ENCODE measurements at places on chromosomes 2 and 18.

DNA sequence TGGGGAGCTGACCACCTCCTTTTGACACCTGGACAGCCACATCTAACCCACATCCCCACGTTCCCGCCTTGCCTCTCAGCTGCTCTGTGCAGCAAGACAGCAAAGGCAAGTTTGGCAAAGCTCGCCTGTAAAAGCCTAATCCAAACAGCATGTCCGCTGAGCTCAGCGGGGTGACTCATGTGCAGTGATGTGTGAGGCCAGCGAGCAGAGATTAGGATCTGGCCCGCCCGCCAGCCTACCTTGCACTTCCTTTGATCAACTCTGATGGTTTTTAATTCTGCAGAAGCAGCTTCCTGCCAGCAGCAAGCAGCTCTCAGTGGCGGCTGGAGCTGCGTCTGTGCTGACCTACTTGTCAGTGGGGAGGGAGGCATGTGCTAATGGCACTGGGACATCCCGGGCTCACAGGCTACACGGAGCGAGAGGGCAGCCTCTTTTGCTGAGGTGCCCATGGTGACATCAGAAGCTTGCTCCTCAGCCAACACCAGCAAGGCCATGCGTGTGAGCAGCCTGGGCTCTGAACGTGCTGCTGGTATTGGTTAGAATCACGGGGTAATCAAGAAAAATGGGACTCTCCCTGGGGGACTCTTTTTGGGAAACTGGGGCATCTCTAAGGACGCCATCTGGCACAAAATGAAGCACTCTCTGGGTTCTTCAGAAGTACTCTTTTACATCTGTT is 36.0 kb upstream of the EML4 start:
- peak; percentile 78 for DNase-seq

DNA sequence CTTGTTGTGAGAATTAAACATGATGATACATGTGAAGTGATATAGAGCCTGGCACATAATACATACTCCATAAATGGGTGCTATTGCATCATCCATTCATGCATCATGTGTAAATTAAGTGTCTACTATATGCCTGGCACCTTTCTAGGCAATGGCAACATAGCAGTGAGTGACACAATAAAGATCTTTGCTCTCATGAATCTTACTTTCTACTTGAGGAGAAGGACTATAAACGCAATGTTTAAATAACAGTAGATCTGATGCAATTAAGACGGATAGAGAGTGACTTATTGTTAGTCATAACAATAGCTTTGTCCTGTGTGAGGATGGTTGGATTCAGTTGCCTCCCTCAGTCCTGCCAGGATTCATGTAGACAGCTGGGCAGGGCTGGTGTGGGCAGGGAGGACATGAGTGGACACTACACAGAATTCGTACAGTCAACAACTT is 88.4 kb upstream of the NPAS2 start:
- DNase-seq = no peak

GRCh38 chr2:152280780-152281179 is 54.2 kb upstream of the FMNL2 start:
- no peak for DNase-seq

GRCh38 chr2:191540681-191541080 is 137.3 kb upstream of the NABP1 start:
- no peak for DNase-seq

DNA sequence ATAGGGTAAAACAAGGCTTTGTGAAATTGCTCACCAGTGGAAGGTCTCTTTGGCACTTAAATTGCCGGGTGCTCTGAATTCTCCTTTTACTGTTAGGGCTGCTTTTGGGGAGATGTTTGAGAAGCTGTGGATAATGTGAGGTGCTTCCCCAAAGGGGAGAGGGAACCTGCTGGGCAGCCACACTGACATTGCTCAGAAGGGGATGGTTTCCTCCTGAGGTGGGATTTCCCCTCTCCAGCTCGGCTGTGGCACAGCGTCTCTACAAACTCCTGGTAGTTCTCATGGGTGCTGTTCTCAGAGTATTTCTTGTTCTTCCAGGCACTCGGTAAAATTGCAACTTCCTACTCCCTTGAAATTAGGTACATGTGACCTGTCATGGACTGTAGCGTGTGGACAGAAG is 124.2 kb downstream of the LPIN1 start:
- DNase-seq = no peak

- DNase-seq = no peak
Measured at GRCh38 chr2:172079838-172080640, 5.3 kb upstream of the DLX1 start.

DNA sequence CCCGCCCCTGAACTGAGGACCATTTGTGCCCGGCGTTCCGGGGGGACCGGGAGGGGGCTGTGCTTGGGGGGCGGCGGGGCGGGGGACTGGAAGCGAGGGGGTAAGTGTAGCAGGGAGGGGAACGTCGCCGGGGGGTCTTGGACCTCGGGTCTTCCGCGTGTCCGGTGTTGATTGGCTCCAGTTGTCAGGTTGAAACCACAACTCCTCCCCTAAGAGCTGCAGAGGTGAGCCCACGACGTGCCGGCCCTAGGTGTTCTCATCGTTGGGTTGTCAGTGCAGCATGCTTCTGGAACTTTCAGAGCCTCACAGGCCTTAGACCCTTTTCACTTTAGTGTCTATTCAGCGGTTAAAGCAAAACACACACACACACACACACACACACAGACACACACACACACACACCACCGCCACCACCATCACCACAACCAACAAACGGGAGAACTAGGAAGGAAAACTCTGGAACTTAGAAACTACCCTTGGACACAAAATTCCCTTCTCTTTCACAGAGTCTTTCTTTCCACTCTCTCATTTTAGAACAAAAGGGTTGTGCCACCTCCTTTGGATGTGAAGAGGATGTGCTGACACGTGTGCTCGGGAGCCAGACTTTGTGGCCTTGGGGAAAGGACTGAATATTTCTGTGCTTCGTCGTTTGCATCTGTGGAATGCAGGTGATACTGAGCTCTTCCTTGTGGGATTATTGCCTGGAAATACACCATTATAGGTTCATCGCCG is 6.7 kb upstream of the DLX2 start:
- DNase-seq = no peak

DNA sequence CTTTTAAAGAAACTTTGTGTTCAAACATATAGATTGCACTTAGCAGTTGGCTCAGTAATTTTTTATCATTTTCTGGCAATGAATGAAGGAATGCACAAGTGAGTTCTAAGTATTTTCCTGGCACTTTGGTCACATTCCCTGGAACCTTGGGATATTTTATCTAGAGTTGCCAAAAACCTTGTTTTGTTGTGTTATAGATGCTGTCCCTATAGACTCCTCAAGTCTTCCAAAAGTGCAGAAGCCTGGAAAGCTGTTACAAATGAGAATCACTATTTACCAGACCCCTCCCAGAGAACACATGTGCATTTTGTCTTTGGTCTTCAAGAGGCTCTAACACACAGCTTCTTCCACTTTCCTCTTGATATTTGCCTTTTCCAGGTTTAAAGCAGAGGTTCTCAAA is 108.3 kb downstream of the RND3 start:
- peak; percentile 45 for DNase-seq

DNA sequence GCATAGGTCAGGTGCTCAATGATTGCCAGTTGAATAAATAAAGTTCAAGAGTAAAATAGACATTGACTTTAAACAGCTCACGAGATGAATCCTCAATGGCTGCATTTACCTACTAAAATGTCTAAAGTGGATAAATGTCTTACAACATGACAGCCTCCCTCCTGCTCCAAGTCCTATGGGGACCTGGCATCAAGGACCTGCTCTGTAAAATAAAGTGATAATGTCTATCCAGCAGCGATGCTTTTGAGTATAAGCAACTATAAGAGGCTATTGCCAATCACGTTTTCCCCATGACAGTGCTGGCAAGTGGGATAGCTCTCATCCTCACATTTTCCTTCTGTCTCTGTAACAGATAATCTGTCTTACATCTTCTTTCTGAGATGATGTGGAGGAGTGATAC is 37.0 kb downstream of the RASGRP3 start:
- DNase-seq = no peak
